GM12892 (cell line): ENCODE measurements at places on chromosomes 3 and 15.

- DNase-seq: no peak
Observed at GRCh38 chr15:70344666-70345065, 246.9 kb upstream of the TLE3 start.

- no peak for DNase-seq
Observed at GRCh38 chr3:177449360-177450006, 252.2 kb upstream of the TBL1XR1 start.

- DNase-seq: no peak
Observed at GRCh38 chr15:100788418-100789105, 91.1 kb upstream of the ALDH1A3 start.

DNA sequence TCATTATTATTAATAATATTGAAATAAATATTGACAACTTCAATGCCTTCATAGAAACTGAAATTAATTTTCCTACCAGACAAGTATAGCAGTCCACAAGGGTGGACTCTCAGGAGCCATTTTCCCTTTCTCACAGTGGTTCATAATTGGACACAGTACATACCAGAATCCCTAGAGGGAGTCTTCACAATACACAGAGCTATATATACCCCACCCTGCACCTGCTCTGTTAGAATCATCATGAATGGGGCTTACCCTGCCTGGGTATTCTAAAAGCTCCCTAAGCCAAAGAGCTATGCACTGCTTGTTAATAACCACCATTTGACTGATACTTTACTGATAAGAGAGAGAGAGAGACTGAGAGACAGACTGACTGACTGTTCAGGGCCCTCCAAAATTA lies 134.9 kb downstream of the FEZF2 start:
- DNase-seq: no peak

DNA sequence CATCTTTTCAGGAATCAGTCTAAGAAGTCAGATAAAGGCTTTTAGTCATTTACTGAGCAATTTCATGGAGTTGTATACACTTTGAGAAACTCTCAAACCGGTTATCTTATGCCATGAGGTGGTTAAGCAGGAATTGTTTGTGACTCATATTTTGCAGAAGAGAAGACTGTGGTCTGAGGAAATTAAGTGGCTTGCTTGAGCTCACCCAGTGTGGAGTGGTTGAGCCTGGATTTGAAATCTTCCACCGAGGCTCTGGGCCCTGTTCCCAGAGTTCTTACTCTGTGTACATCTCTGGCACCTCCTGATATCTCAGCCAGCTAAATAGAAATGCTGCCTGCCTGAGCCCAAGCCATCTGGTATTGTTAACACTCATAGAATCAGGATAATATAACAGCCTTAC lies 37.8 kb upstream of the BCL6 start:
- no peak for DNase-seq

- DNase-seq: no peak
Observed at GRCh38 chr3:195859846-195860411, 48.2 kb upstream of the MUC4 start.

- DNase-seq: no peak
Observed at GRCh38 chr3:141349711-141350110, 18.6 kb upstream of the ZBTB38 start.

DNA sequence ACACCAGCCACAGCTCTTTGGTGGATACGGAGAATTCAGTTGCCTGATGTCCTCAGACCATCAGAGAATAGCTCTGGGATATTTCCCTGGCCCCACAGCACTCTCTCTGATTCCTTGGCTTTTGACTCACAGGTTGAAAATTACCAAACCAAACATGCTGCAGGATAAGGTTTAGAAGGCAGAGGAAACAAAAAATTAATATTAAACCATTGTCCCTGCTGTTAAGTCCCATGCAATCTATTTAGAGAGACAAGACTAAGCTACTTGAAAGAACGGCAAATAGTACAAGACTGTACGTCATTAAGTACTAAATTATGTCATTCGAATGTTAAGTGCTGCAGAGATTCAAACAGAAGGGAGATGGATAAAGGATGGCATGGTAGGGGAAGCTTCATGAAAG lies 501.4 kb downstream of the MECOM start:
- no peak for DNase-seq

GRCh38 chr3:119627461-119627860 lies 29.8 kb downstream of the PLA1A start:
- peak; percentile 35 for DNase-seq

DNA sequence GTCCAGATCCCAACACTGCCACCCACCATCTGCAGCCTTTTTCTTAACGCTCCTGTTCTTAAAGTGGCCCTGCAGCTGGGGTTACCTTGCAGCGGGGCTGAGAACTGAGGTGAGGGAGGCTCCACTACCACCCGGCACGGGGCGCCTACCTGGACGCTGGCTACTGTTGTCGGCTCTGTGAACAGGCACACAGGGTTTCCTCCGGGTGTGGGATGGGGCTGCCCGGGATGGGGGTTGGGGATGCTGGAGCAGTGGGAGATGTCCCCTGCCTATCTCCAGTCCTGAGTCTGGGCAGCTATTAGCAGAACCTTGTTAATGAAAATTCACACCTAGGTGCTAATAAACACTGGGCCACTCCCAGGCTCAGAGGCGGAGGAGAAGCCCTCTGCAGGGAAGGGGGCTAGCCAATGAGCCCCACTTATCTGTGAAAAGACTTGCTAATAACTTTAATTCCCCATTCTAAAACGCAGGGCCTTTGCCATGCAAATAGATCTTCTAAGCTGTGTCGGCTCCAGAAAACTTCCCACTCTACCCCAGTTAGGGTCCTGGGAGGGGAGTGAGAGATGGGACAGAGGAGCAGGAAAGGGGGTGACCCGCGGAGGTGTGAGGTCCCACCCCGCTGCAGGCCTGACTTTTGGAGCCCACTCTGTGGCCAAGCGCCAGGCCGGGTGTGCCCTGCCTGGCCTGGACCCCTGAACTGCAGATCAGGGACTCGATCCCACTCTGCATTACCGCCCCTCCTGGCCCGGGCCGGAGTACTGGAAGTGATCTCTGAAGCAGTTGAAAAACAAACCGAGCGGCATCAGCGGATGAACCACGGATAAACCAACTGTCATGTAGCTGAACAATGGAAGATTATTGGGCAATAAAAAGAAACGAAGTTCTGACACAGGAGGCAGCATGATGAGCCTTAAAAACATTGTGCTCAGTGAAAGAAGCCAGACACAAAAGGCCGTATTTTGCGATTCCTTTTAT lies 3.1 kb downstream of the MESP1 start:
- DNase-seq: no peak

DNA sequence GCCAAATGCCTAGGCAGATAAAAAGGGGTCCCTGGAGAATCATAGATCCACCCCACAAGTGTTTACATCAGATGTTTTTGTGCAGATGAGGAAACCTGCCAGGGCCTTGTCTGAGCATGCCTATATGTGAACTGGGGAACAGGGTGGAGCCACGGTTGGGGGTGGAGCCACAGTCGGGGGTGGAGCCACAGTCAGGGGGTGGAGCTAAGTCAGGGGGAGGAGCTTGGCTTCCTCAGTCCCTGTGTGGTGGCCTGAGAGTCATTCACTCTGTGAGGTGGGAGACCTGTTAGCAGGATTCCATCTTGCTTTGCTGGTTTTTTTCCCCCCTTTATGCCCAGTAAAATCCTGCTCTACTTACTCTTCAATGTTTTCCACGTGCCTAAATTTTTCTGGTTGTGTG lies 57.8 kb upstream of the TGFBR2 start:
- no peak for DNase-seq

GRCh38 chr3:183560607-183561006 lies 5.1 kb upstream of the KLHL6 start:
- DNase-seq: no peak

DNA sequence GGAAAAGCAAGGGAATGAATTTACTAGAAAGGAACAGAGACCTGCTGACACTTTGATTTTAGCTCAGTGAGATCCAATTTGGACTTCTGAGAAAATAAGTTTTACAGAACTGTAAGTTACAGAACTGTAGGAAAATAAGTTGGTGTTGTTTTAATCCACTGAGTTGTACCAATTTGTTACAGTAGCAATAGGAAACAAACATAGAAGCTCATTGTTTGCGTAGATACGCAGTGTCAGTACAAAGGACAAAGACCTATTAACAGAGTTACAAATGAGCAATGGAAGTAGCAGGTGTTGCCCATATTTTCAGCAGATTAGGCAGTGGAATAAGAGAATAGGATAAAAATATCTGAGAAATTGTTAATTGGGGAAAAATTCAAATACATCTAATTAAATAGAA lies 385.8 kb upstream of the CNTN6 start:
- DNase-seq: no peak

- DNase-seq: no peak
Observed at GRCh38 chr3:197083486-197083885, 53.9 kb upstream of the MELTF start.

- no peak for DNase-seq
Observed at GRCh38 chr15:40427188-40427587, 13.6 kb upstream of the BAHD1 start.

DNA sequence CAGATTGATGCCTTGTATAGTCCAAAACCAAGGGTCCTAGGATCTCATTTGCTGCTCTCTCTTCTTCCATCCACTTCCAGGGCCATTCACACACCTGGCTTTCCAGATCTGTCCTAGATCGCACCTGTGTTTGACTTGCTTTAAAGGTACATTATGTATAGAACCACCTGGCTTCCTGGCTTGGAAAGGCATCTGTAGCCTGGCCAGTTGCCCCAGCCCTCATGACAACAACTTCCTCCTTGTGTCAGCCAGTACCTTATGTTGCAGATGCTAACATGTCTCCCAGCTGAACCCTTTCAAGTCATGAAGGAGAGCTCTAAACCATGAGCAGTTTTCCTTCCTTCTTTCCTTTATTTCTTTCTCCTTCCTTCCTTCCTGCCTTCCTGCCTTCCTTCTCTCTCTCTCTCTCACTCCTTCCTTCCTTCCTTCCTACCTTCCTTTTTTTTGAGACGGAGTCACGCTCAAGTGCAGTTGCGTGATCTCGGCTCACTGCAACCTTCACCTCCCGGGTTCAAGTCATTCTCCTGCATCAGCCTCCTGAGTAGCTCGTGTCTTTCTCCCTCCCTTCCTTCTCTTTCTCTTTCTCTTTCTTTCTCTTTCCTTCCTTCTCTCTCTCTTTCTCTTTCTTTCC lies 2.5 kb upstream of the HTR3C start:
- no peak for DNase-seq
